Amniotic stem cell (primary cell): ENCODE measurements at places on chromosomes 1 and 21.
A peak's percentile ranks its signal among the peaks of the same experiment; 100 is the strongest.

DNA sequence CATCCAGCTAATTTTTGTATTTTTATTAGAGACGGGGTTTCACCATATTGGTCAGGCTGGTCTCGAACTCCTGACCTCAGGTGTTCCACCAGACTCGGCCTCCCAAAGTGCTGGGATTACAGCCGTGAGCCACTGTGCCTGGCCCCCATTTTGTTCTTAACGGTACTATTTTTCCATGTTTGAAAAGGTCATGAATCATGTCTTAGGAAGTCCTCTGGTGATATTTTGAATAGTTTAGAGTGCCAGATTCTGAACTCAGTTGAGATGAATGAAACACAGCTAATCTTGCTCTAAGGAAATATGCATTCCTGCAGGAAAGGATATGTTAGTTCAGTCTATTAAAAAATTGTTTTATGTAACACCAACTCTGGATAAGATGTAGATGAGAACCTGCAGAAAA lies 62.6 kb upstream of the ATP2B4 start:
- DNase-seq: peak; percentile 29

DNA sequence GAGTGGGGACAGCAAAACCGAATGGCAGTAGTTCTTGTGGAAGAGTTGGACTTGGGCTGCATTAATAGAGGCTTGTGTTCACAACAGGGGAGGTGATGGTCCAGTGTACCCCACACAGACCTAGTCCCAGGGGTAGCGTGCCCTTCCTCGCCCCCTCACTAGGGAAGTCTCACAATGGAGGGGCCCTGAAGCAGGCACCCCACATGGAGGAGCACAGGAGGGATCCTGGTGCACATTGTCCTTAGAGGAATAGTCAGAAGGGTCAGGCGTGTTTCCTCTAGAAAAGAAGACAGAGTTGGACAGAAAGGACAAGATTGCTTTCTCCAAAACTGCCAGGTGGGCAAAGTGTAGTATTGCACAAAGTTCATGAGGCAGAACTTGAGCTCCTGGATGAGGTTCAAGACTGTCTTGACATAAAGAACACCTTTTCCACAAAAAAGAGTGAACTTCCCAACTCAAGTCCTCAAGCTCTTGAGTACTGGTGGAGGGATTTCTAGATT lies 23.3 kb downstream of the ETNK2 start:
- no peak for DNase-seq

GRCh38 chr1:147292012-147292411 lies 49.5 kb downstream of the CHD1L start:
- DNase-seq: peak; percentile 54

GRCh38 chr21:43024439-43025136 lies 50.2 kb downstream of the PKNOX1 start:
- DNase-seq: no peak

- DNase-seq: no peak
These were observed 72.6 kb downstream of the TENT5C start for GRCh38 chr1:117678246-117678977.

DNA sequence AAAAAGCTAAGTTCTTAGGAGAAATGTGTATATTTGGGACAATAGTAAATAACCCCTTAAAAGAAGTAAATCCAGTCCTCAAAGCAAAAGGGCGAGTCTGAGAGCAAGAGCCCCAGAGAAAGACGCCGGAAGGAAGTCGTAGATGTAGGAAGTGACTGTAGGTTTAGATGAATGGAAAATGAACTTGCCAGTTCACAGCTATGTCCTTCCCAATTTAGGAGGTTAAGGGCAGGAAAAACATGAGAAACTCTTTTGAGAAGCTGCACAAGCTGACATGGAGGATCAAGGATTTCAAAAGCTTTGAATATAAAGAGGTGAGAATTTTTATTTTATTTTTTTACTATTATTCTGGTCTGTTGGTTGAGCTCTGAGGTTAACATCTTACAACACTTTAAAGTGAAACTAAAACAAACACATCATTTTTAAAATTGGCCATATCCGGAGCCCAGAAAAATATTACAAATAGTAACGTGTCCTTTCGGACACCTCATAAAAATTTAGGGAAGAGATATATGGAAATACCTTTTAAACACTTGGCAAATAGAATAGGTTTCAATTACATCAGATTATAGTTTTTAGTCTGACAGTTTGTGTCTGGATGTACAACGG lies 1178.6 kb downstream of the MRPL39 start:
- DNase-seq: no peak
